ENCODE measurements at places on chromosomes 5 and 9. TPM values are rescaled to one million over a fixed set of nuclear protein-coding genes. Genes with fewer than 3 reads are reported as not detected.

GRCh38 chr9:133135146-133135745 lies 14.2 kb upstream of the RALGDS start:
- DNase-seq: peak; percentile 79

DNA sequence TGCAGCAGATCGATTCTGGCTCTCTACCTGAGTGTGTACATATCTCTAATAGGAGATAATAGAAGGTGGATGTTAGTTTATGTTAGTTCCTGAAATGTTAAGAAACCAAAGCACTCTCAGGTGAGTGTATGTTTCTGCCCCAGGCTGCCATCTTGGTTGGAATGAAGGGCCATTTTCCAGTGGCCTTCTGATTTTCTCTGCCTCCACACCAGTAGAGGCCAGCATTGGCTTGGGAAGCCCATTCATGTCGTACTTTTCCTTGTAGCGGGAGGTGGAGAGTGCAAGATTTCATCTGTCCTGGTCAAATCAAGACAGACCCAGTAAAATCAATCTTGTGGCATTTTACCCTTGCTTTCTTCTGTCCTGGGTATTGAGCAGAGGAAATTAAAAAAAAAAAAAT lies 91.0 kb downstream of the GAS1 start:
- DNase-seq: no peak

DNA sequence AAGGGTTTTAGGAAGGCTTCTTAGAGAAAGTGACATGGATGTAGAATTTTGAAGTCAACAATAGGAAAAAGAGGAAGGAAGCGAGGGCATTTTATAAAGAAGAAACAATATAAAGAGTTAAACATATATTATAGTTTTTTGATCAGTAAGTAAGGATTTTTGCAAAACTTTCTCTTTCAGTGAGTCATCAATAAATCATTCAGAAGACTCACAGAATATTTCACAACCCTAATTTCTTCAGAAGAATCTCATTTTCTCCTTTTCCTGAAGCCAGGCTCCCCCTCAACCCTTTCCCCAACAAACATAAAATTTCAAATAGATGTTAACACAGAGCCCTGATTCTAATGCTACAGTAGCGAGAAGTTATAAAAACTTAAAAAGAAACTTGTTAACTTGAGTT lies 4.3 kb upstream of the COX7C start:
- no peak for DNase-seq

- no peak for DNase-seq
Measured at GRCh38 chr5:80031109-80031508, 4.0 kb upstream of the THBS4 start.

PKD2L2 gene
- 0.35 TPM for polyA plus RNA-seq

All from left lung (tissue), 14 donors.